ENCODE measurements at places on chromosomes 1 and 21. TPM values are rescaled to one million over a fixed set of nuclear protein-coding genes. Genes with fewer than 3 reads are reported as not detected.

TBX19 gene
- 4.1 TPM for total RNA-seq

OR2W3 gene
- total RNA-seq: 0.25 TPM

NLRP3 gene
- total RNA-seq: 1.2 TPM

ROR1 gene
- total RNA-seq: 17.5 TPM

FAM151A gene
- total RNA-seq: not detected

OR10Z1 gene
- not detected for total RNA-seq

CCDC190 gene
- total RNA-seq: not detected

BCAN gene
- not detected for total RNA-seq

TMEM269 gene
- total RNA-seq: not detected

MPC2 gene
- total RNA-seq: 22.1 TPM

SAMSN1 gene
- 7.4 TPM for total RNA-seq

SMPDL3B gene
- not detected for total RNA-seq

C4BPB gene
- total RNA-seq: 26.8 TPM

RPTN gene
- not detected for total RNA-seq

OR14K1 gene
- total RNA-seq: not detected

RSRP1 gene
- 52.1 TPM for total RNA-seq

C2CD2 gene
- total RNA-seq: 24.2 TPM

NEK2 gene
- not detected for total RNA-seq

COL8A2 gene
- total RNA-seq: 6.2 TPM

CTTNBP2NL gene
- total RNA-seq: 10.9 TPM

UBXN10 gene
- total RNA-seq: 0.33 TPM

DMRTA2 gene
- total RNA-seq: 0.11 TPM
